ENCODE measurements at places on chromosomes 16 and 17.

DNA sequence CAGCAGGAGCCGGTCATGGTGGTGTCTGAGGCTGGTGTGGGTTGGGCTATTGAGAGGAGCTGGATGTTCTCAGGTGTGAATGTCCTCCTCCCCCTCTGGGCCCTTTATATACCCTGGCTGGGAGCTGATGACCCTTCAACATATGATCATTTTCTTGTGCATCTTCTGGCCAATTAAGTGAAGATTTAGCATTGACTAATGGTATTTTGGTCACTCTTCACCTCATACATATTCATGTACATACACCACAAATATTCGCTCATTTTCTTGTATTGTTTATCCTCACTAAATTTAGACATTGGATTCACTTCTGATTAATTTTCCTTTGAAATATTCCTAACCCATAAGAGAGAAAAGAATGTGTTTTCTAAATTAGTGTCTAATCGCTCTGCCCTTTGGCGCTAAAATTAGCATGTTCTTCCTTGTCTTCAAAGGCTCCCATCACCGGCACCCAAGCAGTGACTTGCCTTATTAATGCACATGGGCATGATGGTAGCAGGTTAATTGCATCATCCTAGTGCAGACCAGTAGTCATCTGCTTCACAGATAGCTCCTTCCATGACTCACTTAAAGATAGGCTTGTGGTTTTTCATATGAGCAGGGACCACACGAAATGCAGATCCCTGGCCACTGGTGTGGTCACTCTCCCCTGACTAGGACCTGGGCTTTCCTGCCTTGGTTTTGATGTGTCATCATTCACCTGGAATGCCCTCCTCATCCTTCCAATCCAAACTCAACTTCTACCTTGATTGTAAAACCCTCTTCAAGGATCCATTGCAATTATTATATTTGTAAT, at the start of gene KRTAP2-4:
TSS of gene KRTAP2-4 (minus strand) at position 51 of the 796 bp plus-strand sequence. CDS start at position 17, 34 bp downstream.
- H3K27ac ChIP-seq: no peak within 1 kb of the TSS
- H3K4me3 ChIP-seq: no peak within 1 kb of the TSS
- no peak for DNase-seq
- H3K36me3 ChIP-seq: no peaks in the 10 kb centered on the region

GRCh38 chr17:76540381-76541300, 797 bp downstream of the PRCD start:
- peaks cover 44% of the 10 kb centered on the region for H3K4me1 ChIP-seq
- H3K36me3 ChIP-seq: no peaks in the 10 kb centered on the region
- H3K27me3 ChIP-seq: peaks cover 4% of the 10 kb centered on the region
- no peak for DNase-seq
- peak overlapping the region; percentile 6 for H3K4me3 ChIP-seq
- no peak overlapping the region for H3K27ac ChIP-seq

DNA sequence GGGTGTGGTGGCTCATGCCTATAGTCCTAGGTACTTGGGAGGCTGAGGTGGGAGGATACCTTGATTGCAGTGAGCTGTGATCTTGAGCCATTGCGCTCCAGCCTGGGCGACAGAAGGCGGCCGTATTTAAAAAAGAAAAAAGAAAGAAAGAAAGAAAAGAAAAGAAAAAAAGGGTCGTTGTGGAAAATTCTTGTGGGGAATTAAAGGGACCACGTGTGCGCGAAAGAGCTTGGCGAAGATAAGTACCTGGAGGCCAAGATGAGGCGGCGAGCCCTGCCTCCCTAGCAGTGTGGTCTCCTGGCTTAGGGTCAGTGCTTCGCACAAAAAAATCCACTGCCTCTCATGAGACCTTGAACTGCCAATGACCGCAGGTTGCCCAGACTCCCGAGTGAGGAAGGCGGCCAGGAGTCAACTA, 728 bp upstream of the NMT1 start:
- H3K27ac ChIP-seq: peak overlapping the region; percentile 99
- no peaks in the 10 kb centered on the region for H3K27me3 ChIP-seq

DNA sequence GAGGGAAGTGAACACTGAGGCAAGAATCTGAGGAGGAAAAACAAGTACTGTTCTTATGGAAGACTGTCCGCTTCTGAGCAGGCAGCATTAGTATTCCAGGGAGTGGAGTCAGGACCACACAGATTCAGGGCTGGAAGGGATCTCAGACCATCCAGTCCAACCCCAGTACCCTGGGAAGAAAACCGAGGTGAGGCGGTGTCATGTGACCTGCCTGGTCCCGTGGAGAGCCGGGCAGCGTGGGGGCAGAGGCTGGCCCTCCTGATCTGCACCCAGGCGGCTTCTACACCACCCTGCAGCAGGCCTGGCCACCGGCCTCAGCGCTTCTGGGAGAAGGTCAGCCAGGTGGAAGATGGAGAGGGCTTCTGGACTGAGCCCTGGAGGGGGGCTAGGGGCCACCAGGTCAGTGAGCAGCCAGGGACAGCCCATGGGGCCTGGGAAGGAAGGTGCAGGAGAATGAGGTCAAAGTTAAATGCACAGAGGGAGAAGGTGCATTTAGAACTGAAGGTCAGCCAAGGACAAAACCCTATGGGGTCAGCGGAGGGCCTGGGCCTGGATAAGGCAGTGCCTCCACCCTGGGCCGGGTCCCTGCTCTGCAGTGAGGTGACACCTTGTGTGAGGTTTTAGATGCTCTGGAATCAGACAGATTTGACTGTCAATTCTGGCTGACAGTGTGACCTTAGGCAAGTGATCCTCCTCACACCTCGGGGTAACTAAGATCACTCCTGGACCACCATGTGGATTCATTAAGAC, 45.9 kb downstream of the VAC14 start:
- H3K4me1 ChIP-seq: peaks cover 2% of the 10 kb centered on the region
- no peak overlapping the region for H3K27ac ChIP-seq
- no peak for DNase-seq
- H3K4me3 ChIP-seq: no peak overlapping the region
- H3K36me3 ChIP-seq: peaks cover 7% of the 10 kb centered on the region
- no peaks in the 10 kb centered on the region for H3K27me3 ChIP-seq

- H3K4me3 ChIP-seq: no peak overlapping the region
- H3K27ac ChIP-seq: no peak overlapping the region
- no peaks in the 10 kb centered on the region for H3K4me1 ChIP-seq
- H3K36me3 ChIP-seq: no peaks in the 10 kb centered on the region
Observed at GRCh38 chr16:52584354-52585320, 37.7 kb upstream of the TOX3 start.

DNA sequence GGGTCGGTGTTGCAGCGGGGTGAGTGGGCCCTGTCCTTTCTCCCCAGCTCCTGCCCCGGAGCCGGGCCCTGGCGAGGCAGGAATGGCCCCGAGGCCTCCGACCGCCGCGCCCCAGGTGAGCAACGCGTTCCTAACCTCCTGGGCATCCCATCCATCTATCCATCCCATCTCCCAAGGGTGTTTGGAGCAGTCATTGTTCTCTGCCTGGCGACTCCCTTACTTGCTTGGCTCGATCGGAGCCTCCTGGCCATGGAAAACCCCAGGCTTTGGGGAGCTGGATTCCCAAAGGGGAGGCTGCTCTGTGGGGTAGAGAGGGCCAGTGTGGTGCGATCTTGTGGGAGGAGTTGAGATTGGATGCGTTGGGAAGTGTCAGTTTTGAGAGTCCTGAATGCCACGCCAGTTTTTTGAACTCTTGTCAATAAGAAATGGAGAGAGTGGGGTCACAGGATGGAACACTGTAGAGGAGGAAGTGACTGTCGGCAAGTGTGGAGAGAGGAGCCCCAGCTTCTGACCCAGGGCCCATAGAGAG, 684 bp downstream of the ZFP90 start:
- peak overlapping the region; percentile 92 for H3K4me3 ChIP-seq
- peak overlapping the region; percentile 95 for H3K27ac ChIP-seq
- H3K36me3 ChIP-seq: peaks cover 34% of the 10 kb centered on the region
- no peak for DNase-seq
- H3K4me1 ChIP-seq: peaks cover 33% of the 10 kb centered on the region

- DNase-seq: no peak
- no peaks in the 10 kb centered on the region for H3K36me3 ChIP-seq
Observed at GRCh38 chr17:2564877-2565276, 28.6 kb upstream of the PAFAH1B1 start.

GRCh38 chr17:80219013-80219762, 945 bp downstream of the SGSH start:
- peaks cover 35% of the 10 kb centered on the region for H3K4me1 ChIP-seq
- no peaks in the 10 kb centered on the region for H3K27me3 ChIP-seq
- H3K36me3 ChIP-seq: peaks cover 33% of the 10 kb centered on the region
- DNase-seq: peak; percentile 93

GRCh38 chr17:15143524-15143923, 121.6 kb downstream of the PMP22 start:
- no peak overlapping the region for H3K4me3 ChIP-seq
- peaks cover 3% of the 10 kb centered on the region for H3K4me1 ChIP-seq
- H3K36me3 ChIP-seq: no peaks in the 10 kb centered on the region
- H3K27ac ChIP-seq: no peak overlapping the region

DNA sequence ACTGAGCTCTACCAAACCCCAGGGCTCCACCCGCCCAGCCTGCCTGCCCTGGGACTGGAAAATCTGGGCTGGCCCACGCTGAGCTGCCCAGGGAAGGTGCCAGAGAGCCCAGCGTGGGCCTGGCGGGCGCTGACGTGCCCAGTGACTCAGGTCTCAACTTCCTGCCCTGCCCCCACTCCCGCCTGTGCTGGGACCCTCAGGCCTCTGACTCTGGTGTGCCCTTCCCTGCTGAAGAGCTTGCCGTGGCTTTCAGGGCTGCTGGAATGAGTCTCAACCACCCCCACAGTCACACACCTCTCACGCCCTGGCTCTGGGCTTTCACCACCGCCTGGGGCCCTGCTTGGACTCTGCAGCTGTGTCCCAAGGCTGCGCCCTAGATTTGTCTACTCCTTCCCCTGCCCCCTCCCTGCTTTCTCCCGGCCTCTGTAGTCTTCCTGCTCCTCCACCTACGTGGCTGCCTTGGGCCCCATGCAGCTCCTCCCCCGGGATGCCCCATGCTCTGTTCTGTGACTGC, 10.4 kb downstream of the LLGL1 start:
- H3K36me3 ChIP-seq: no peaks in the 10 kb centered on the region
- no peak for DNase-seq
- no peaks in the 10 kb centered on the region for H3K4me1 ChIP-seq
- H3K4me3 ChIP-seq: no peak overlapping the region
- H3K27ac ChIP-seq: no peak overlapping the region

DNA sequence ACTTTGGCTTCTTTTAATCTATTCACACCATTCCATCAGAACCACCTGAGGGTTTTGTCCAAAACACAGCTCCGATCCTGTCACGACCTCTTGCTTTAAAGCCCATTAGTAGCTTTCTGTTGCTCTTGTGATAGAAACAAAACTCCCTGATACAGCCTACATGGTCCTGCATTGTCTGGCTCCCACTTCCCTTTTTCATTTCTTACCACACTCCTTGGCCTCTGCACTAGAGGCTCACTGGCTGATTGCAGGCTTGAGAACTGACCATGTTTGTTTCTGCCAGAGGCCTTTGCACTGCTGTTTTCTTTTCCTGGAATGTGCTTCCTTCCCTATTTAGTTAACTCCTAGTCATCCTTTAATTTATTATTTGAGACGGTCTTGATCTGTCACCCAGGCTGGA, 23.7 kb downstream of the IST1 start:
- no peaks in the 10 kb centered on the region for H3K27me3 ChIP-seq
- H3K4me3 ChIP-seq: no peak overlapping the region
- H3K4me1 ChIP-seq: peaks cover 24% of the 10 kb centered on the region
- peaks cover 16% of the 10 kb centered on the region for H3K36me3 ChIP-seq

GRCh38 chr16:27110524-27110896, 43.8 kb downstream of the C16orf82 start:
- no peaks in the 10 kb centered on the region for H3K36me3 ChIP-seq
- peaks cover 2% of the 10 kb centered on the region for H3K27me3 ChIP-seq
- H3K4me1 ChIP-seq: peaks cover 28% of the 10 kb centered on the region
- no peak for DNase-seq
- H3K27ac ChIP-seq: no peak overlapping the region

DNA sequence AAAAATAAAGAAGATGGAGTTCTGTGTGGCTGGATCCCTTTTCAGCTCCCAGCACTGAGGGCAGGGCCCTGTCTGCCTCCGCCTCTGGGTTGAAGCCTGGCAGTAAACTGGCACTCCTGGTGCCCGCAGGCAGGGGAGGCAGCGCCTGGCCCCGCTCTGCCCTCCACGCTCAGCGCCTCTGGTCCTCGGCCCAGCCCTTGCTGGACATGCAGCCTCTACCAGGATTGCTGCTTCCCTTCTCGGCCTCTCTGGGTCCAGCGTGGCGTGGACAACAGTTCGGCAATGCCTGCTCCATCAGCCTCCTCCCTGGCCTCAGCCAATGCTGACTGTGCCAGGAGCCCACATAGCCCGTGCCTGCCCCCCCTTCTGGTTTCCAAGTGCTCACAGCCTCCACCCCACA, 84.4 kb upstream of the CHMP6 start:
- no peak for DNase-seq
- H3K36me3 ChIP-seq: peaks cover 44% of the 10 kb centered on the region
- no peak overlapping the region for H3K4me3 ChIP-seq
- no peak overlapping the region for H3K27ac ChIP-seq

All from naive thymus-derived CD8-positive, alpha-beta T cell (primary cell).